ENCODE measurements at places on chromosomes 4 and X.
A peak's percentile ranks its signal among the peaks of the same experiment; 100 is the strongest.

GRCh38 chr4:81407726-81408125 is 64.0 kb downstream of the RASGEF1B start:
- DNase-seq: no peak

GRCh38 chr4:107629318-107629717 is 90.7 kb downstream of the PAPSS1 start:
- no peak for DNase-seq

DNA sequence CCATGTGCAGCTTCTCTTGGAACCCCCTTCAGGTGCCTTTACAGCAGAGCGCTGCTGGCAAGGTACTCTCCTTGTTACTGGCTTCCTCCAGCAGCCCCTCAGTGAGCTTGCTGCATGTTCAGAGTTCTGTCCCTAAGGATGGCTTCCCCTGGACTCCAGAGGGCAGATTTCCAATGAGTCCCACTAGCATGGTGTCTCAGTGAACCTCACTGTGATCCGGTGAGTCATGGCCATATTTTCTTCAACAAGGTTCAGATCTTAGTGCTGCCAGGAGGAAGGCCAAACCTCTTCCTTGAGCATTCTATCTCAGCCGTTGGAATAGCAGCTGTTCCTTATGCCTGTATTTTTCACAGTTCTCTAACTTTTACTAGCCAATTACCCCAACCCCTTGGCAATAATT is 98.8 kb downstream of the CASK start:
- peak; percentile 1 for DNase-seq

DNA sequence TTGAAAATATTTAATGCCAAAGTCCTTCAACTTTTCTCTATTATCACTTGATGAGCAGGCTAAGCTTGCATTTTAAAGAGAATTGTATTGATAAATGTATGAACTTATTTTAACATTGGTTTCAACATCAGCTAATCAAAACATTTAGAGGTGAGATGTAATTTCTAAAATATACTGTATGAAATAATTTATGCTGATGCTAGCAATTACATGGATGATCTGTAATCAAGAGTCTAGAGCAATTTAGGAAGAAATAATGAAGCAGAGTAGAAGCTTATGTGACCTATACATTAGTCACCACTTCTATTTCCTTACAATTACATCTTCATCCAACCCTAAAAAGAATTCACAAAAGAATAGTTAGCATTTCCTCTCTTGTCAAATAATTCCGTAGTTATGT is 226.8 kb downstream of the KLHL4 start:
- DNase-seq: no peak

GRCh38 chrX:40864972-40865371 is 129.6 kb upstream of the MED14 start:
- DNase-seq: peak; percentile 50

GRCh38 chr4:133618963-133619362 is 469.9 kb downstream of the PCDH10 start:
- DNase-seq: no peak

DNA sequence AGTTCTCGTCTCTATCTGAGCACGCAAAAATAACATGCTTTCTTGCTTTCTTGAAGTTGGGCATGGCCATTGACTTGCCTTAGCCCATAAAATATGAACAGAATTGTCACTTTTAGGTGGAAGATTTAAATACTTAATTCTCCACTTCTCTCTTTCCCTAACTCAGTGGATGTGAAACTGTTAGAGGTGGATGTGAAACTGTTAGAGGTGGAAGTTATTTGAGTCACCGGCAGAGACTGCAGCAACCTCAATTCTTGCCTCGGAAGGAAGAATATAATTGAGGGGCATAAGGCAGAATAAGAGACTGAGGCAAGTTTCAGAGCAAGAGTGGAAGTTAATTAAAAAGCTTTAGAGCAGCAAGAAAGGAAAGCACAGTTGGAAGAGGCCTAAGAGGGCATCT is 2.8 kb upstream of the PARM1 start:
- DNase-seq: no peak

DNA sequence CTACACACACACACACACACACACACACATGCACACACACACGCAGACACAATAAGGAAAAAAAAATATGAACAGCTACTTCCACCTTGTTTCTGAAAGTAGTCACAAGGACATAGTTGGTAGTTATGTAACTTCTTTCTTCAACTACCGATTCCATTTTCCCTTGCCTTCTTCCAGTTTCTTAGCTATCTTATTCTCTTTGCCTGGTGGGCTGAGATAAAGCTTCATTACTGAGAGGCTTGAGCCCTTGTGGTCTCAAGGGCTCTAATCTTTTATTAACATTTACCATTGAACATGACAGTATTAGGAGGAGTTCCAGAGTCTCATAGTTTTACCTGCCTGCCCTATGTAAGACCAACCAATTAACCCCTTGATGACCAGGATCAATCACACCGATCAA is 8.9 kb upstream of the SMIM10 start:
- DNase-seq: no peak

DNA sequence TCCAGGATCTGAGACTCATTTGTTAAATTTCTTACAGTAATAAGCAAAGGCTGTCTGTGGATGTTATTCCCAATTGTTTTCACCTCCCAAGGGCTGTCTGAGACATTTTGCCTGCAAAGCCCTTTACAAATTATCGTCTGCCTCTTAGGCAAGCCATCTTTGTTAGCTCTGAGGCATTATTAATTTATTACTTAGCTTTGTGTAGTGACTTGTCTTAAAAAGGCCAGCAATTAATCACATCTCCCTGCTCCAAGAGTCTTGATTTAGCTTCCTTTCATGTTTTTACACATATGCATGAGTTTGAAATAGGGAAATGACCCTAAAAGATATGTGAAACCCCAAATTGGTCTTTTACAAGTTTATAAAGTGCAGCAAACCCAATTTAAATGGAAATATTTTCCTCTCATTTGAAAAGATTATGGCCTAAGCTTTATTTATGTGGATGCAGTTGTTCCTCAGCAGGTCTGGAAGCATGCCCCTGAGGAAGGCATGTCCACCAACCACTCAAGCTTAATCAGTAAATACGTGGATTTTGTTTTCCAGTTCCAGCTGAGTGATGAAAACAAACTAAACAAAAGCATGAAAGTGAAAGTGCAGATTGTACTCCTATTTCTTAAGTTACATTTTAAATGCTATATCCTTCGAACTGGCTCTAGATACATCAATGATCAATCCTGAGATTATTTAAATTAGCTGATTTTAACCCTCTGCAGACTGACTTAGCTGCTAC is 173.6 kb upstream of the LNX1 start:
- DNase-seq: peak; percentile 45

- DNase-seq: no peak
These were observed 12.8 kb upstream of the SLITRK4 start for GRCh38 chrX:143648705-143649104.

DNA sequence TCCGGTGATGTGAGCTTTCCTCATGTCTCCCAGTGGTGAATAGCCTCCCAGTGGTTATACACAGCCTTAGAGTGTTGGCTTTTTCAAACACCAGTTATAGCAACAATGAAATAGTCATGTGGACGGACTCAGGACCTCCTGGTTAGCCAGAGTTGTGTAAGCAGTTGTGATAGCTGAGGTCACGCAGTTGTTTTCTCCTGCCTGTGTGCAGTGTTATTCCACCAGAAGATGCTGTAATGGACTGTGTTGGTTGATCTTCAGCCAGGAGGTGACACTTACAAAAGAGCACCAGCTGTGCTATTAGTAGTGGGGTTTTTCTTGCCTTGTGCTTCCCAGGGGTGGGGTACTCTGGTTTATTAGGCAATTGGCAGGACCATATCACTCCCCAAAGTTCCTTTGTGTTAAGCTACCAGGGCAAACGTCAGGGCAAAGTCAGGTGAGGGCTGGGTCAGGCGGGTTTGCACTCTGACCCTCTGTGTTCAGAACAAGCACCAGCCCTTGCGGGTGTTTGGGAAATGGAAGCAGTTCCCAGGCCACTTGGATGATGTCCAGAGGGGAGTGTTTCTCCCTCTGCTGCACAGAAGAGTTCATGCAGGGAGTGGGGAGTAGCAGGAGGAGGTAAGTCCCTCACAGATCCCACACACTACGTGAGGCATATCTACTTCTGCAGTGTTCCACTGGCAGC is 252.6 kb downstream of the TMEM47 start:
- no peak for DNase-seq

- DNase-seq: no peak
These were observed 95.8 kb downstream of the FAM53A start for GRCh38 chr4:1588306-1588705.

GRCh38 chrX:121256647-121257046 is 209.2 kb downstream of the GLUD2 start:
- peak; percentile 3 for DNase-seq

- DNase-seq: no peak
These were observed 859.5 kb downstream of the STIM2 start for GRCh38 chr4:27720010-27720766.

GRCh38 chrX:11244636-11245035 is 48.6 kb upstream of the AMELX start:
- peak; percentile 72 for DNase-seq

DNA sequence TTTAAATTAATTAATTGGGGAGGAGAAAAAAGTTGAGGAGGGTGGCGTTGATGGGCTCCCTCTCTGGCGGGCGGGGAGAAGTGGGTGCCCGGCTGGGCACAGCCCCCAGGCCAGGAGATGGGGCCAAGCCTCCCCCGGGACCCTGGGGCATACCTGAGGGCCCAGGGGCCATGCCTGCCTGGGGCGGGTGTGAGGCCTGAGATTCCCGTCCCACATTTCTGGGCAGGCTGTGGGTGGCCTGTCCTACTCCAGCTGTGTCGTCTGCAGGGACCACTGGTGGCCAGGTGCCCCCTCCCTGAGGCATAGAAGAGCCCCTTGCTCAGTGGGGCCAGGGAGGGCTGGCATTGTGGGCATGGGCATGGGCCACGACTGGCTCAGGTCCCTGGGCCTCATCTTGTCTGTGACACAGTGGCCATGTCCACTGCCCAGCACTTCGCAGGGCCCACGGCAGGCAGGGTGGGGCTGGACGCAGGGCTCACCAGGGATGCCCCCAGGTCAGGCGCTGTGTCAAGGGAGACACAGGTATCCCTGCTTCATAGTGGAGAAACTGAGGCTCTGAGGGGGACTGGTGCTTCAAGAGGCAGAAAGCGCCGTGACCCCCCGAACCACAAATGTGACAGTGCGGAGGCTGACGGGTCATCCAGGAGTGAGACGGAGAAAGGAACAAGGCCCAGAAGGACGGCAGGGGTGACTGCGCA is 60.1 kb downstream of the FAM53A start:
- DNase-seq: no peak

DNA sequence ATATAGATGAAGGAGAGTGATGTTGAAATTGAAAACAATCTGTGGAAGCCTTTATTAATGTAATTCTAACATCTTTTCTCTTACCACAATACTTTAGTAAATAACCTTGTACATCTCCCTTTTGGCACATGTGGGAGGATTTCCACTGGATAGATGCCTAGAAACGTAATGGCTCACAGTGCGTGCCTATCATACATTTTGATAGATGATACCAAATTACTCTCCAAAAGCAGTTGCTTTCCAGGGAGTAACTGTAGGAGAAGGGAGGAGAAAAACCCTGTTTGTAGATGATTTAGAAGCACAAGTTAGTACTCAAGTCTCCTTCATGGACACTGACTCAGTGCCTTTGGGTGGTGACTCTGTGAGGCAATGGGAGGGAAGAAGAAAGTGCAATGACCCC is 476.3 kb downstream of the CCSER1 start:
- no peak for DNase-seq

DNA sequence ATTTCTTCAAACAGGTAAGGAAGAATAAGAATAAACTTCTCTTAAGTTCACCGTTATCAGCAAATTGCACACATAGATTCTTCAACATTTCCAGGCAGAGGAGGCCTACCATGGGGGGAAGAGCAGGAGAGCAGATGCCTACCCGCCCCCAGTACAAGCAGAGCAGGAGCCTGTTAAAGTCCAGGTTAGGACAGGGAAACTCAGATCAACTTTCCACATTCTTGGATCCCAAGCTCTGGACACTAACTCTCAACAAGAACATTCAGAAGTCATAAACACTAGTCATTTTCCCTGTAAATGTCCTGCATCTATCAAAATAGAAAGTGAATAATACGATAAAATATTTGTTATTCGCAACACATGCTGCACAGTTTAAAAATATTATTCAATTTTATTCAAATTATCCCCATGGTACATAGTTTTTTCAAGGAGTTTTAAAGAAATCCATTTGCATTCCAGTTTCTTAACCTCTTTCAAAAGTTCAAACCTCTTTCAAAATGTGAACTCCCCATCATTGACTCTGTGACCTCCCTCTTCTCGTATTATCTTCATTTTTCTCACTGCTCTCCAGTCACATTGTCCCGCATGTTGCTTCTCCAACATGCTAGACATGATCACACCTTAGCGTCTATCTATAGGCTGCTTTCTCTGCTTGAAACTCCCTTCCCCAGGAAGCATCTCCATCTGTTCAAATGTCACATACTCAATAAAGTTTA is 185.2 kb upstream of the NEIL3 start:
- no peak for DNase-seq

DNA sequence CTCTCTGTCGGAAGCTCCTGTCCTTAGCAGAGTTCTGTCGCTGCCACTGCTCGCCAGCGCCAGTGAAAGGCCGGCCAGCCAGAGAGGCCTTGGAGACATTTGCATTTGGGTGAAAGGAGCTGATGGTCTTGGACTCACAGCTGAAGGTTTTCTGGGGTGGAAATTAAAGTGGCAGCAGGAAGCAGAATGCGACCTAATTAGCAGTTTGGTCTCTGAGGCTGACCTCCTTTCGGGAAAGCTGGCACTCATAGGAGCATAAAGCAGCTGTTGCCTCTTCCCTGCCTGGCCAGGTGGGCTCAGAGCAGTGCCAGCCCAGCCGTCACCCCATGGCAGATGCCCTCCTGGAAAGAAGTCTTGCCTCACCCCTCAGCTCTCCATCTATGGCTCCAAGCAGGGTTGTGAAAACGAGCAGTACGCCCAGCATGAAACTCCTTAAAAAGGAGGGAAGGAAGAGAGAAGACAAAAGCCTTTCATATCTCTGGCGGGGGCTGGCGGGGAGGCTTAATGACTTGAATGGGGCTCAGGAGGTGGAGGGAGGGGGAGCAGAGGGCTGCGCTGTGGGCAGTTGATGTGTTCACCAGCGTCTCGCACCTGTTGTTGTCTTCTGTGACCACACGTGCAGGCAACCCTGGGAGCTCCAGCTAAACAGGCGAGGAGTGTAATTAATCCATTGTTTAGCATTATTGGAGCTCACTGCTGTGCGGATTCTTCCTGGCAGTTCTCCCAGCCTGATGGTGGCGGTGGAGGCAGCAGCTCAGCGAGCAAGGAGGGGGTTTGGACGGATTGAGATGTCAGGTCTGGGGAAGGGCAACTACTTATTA is 264.0 kb downstream of the MID1IP1 start:
- no peak for DNase-seq

- DNase-seq: no peak
These were observed 74.0 kb downstream of the PAK3 start for GRCh38 chrX:111170017-111170416.

DNA sequence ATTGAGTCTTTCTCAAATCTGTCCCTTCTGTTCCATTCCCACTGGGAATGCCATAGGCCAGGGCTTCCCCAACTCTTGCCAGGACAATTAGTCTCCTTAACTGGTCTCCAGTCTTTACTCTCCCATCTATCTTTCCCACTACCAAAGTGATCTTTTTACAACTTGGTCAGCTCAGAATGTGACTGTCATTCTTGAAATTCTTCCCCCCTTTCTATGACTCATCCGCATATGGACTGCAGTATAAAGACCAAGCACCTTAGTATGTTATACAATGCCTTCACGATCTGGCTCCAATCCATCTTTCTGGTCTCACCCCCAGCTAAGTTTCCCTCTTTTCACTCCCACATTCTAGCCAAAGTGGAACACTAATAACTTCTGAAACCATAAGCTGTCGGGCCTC is 383.8 kb downstream of the OPHN1 start:
- no peak for DNase-seq
